ENCODE measurements at places on chromosomes 1 and 21.

GRCh38 chr1:180933141-180933540 lies 20.4 kb downstream of the KIAA1614 start:
- no peak for DNase-seq

- peak; percentile 55 for DNase-seq
These were observed 10.7 kb downstream of the KCNA10 start for GRCh38 chr1:110508028-110508940.

DNA sequence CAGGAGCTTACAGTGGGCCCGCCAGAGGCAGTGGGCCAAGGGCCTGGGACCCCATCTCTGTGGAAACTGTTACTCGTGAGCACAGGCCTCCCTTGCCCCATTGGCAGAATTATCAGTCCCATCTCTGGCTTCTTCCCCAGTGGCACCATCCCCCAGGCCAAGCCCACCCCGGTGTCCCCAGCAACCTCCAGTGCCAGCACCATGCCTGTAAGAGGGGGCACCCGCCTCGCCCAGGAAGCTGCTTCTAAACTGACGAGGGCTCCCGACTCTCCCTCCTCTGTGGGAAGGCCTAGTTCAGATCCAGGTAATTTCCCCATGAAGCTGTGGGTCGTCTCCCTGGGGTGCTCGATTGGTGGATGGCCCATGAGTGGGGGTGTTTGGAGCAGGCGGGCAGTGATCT lies 46.8 kb downstream of the TNFRSF8 start:
- no peak for DNase-seq

- no peak for DNase-seq
These were observed 40.9 kb downstream of the ALPL start for GRCh38 chr1:21550097-21550496.

- no peak for DNase-seq
These were observed 24.3 kb downstream of the CA6 start for GRCh38 chr1:8969937-8970336.

- DNase-seq, result no peak
These were observed 10.8 kb downstream of the UMODL1 start for GRCh38 chr21:42081931-42082381.

DNA sequence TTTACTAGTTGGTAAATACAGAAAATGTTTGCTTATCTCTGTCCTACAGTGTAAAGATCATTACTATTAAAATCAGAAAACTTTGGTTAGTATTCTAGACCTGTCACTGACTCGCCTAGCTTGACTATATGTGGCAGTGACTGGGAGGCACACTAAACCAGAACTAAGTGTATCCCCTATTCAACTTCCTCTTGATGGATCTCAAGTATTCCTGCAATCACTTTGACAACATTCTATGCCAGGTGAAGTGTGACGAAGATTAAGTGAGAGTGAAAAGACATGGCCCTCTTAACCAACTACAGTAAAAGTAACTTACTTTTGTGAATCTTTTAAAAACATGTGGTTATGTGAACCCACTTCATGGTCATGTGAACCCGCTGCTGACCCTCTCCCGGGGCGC lies 223.0 kb upstream of the ADAMTS5 start:
- no peak for DNase-seq

Measured in right hindlimb (tissue), 1 donor.